ENCODE measurements at places on chromosomes 2 and 18.

DNA sequence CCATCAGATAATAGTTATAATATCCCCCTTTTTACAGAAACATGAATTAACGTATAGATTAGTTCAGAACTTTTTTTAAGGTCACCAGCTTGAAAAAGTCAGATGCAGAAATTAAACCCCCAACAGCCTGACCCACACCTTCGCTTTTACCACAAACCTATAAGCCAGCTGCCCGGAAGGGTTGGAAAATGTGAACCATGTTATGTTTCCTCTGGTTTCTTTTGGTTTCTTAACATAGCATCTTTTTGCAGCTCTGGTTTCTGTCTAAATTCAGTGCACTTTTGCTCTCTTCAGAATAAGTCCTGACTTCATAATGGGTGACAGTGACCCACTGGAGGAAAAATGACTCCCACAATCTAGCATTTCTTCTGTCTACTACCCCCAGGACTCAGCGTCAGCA, 381.7 kb upstream of the DDX18 start:
- no peak for DNase-seq

GRCh38 chr18:13576598-13576997, 149.8 kb downstream of the FAM210A start:
- no peak for DNase-seq

GRCh38 chr2:191351921-191352320, 106.7 kb downstream of the MYO1B start:
- DNase-seq = peak; percentile 33

DNA sequence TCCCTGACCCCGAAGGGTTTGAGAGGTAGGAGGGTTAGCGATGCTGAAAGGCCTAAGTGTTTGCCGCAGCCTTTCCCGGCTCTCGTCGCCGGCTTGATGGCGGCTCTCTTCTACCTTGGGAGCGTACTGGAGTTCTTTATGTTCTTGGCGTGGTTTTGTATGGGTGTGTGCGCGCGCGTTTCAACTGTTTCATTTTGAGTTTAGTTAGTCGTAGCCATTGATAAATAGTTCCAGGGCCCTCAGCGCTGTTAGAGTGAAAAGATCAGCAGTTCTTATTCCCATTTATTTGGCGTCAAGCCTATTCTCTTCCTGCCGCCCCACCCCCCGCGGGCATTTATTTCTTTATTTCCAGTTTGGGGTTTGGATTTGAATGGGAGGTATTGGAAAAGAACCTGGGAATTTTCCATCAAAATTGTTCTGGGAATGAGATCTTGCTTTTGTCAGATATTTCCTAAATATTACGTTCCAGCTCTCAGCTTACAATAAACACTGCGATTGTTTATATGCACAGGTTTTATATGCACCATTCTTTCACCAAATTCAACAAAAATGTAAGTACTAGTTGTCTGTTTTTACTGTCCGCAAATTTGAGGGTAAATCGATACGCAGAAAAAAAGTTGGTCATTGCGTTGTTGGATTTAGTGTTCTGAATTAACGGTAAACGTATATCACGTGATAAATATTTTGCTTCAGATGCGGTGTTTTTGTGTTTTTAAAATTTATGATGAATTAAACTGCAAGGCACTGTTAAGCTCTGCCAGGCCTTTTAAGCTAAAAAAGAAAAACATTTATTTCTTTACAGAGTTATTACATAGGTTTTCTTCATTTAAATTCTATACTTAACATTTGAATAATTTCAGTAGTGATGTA, 954 bp downstream of the CCNT2 start:
- no peak for DNase-seq

GRCh38 chr2:108413711-108414095, 35.3 kb upstream of the GCC2 start:
- no peak for DNase-seq

DNA sequence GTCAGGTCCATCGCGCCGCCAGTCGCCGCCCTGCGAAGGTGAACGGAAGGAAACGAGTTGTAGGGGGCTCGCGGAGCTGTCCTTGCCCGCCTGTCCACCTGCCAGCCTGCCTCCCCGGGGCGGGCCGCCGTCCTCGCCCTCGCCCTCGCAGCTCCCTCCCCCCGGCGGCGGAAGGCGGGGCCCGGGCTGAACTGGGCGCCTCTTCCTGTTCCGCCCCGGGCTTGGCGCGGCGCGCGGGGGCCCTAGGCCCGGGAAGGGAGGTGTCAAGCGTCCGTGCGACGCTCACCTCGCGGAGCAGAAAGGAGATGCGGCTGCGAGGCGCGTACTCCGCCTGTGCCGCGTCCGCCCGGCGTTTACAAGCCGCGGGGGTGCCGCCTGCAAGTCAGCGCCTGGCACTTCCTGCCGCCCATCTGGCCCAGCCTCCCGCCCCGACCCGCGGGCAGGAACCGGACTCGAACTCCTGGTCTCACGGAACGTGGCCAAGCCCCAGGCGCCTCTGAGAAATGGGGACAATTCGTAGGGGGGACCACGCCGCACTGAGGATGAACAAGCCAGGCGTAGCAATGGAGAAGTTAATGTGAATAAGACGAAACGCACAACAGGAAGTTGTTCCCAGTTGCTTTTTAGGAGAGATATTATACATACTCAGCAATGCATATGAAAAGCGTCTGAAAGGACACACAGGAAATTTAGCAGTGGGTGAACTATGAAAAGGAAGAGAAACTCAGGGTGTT, at the start of gene CNPPD1:
CNPPD1 (minus strand) TSS at position 108 of the 734 bp plus-strand sequence; CDS start at position 11, 97 bp downstream.
- no peak for DNase-seq

DNA sequence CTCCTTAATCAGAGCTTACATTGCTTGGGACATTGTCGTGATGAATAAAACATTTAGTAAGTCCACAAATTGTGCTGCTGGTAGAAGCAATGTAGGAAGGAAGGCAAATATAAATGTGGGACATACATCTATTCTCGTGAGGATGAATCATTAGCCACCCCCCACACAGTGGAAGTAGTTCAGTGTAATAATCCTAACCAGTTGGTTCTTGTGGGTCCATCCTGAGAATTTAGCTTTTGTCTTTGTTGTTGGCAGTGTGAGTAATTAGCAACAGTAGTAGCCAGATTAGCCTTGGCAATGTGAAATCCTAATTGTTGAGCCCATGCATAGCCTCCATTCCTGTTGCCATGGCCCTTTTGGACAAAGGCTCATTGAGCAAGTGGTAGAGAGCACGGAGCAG, 532.1 kb downstream of the FBXO15 start:
- DNase-seq = no peak

- peak; percentile 38 for DNase-seq
Measured at GRCh38 chr18:2223849-2224248, 347.5 kb downstream of the METTL4 start.

DNA sequence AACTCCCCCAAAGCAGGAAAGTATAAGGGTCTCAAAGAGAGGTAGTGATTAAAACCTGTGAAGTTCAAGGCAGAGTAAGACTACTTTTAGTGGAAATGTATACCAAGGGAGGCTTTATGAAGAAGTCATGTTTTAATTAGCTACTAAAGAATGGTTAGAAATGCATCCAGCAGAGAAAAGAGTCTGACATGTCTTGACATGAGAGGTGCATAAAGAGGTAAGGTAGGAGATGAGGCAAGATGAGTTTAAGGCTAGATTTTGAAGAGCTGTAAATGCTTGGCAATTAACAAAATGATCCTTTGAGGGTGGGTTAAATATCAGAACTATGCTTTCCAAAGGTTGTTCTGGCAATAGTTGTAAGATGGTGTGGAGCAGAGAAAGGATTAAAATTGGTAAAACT, 88.7 kb upstream of the WDSUB1 start:
- no peak for DNase-seq

GRCh38 chr2:151043484-151043883, 218.2 kb downstream of the RBM43 start:
- peak; percentile 77 for DNase-seq

DNA sequence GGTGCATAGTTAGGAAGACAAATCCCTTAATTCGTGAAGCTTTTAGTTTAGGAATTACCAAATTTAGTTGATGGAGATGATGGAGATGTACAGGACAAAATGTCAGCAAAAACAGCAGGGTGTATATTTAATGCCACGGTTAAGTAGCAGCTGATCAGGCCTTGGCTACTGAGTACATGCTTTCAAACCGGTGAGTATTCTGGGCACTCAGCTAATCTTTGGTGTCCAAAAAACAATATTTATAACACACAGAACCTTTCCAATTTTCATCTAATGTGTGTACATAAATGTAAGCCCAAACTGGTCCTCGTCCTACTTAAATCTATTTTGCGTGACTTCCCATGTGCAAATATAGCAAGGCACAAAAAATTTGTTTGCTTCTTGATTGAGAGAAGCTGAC, 703.4 kb upstream of the LINC00305 start:
- DNase-seq = no peak

GRCh38 chr2:16513626-16514025, 152.0 kb downstream of the CYRIA start:
- DNase-seq = no peak

GRCh38 chr18:42030586-42031182, 75.7 kb downstream of the PIK3C3 start:
- DNase-seq = no peak

- no peak for DNase-seq
Measured at GRCh38 chr18:31675404-31675803, 9.0 kb downstream of the B4GALT6 start.

DNA sequence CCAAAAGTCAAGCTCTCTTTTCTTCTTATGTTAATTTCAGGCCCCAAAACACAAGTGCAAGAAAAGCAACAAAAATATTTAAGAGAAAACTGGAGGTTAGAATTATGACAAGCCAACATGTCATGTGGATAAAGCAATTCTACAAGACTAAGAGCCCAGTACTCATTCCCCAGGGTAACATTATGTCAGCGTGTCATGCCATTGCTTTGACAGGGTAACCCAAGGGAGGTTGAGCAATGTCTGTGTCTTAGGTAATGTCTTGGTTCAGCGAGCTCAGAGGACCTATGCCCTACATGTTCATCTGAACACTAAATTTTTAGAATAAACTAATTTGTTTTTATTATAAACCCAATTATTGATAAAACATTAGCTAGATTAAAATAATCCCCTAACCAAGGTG, 173.2 kb upstream of the ZNF804A start:
- no peak for DNase-seq

DNA sequence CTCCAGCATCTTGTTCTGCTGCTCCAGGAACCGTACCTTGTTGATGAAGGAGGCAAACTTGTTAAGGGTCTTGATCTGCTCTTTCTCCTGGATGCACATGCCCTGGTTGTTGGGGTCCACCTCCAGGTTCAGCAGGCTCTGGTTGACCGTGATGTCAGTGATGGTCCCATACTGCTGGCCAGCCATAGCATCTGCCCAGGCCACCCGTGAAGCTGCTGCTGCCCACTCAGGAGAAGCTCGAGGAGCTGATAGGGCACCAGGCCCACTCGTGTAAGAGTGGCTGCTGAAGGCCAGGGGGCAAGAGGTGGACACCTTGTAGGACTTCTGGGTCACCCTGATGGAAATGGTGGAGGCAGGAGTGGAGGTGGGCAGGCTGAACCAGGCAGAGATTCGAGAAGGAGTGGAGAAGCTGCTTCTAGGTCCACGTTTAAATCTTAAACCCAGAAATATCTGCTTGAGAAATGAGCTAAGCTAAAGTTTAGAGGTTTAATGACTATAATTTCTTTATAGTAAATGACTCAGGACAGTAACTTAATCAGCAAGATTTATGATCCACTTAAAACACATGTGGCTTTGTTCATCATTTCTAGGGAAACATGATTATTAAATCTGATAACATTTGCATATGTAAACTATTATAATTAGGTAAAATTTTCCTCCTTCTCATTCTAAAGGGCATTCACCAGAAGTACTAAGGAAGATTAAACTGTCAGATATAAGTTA, 358.7 kb upstream of the SETBP1 start:
- no peak for DNase-seq

GRCh38 chr2:85409845-85410583, at the start of gene CAPG:
CAPG (minus strand) TSS chr2:85410366; CDS start chr2:85402145, 8,221 bp downstream.
- no peak for DNase-seq

GRCh38 chr2:15894481-15895144, 45.7 kb upstream of the MYCN start:
- no peak for DNase-seq

- no peak for DNase-seq
Measured at GRCh38 chr2:236333417-236334121, 69.4 kb upstream of the ASB18 start.

- DNase-seq = no peak
Measured at GRCh38 chr2:101793277-101793969, 95.9 kb downstream of the MAP4K4 start.

DNA sequence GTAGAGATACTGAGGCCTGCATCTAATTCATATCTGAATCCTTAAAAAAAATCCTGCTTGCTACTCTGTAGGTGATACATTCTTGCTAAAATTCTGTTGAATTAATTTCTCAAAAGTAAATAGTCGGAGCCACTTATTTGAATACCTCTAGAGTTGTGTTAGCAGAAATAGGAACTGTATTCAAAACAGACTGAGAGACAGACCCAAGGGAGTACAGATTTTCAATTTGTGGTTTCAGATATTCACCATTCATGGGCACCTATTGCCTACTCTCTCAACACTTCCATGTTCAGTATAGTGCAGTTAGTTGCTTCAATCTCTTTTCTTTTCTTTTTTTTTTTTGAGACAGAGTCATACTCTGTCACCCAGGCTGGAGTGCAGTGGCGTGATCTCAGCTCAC, 46.6 kb upstream of the CTLA4 start:
- DNase-seq = no peak

- DNase-seq = no peak
Measured at GRCh38 chr2:152716805-152717227, 445 bp downstream of the PRPF40A start.

GRCh38 chr2:25620077-25620476, 53.3 kb downstream of the DTNB start:
- DNase-seq = no peak

GRCh38 chr2:174059884-174060244, 94.7 kb upstream of the SP3 start:
- DNase-seq = no peak

GRCh38 chr2:55761024-55761423, 67.4 kb upstream of the PNPT1 start:
- no peak for DNase-seq

DNA sequence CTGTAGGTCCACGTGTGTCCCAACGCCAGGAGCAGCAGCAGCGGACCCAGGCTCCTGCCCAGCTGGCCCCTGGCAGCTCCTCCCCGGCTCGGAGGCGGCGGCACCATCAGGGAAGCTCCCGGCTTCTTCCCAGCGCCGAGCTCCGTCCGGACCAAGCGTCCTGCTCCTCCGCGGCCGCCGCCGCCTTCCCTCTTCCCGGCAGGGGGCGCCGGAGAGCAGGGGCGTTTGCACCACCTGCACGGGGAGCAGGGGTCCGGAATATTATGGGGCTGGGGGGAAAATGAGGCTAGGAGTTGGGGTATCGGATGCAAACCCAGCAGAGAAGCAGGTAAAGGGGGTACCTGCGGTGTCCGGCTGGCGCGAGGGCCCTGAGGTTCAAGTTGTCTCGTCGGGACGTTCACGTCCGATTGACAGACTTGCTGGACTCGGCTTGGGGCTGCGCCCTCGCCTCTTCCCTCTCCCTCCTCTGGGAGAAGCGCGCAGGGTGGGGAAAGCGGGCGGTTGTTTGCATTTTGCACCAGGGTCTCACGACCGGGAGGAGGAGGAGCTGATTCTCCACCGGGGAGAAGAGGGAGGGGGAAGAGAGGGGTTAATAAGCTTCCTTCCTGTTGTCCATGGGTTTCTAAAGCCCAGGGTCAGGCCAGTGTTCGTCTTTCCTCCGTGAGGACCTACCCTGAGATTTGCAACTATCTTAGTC, at the start of gene CCBE1:
CCBE1 (minus strand) TSS at position 188 of the 697 bp plus-strand sequence.
- no peak for DNase-seq

- DNase-seq = no peak
Measured at GRCh38 chr2:42914314-42914713, 121.9 kb upstream of the HAAO start.

GRCh38 chr2:212811036-212811805, 272.6 kb upstream of the ERBB4 start:
- no peak for DNase-seq
